H4 (cell line): ENCODE measurements at places on chromosomes 5 and 9. TPM values are rescaled to one million over a fixed set of nuclear protein-coding genes. Genes with fewer than 3 reads are reported as not detected.

DNA sequence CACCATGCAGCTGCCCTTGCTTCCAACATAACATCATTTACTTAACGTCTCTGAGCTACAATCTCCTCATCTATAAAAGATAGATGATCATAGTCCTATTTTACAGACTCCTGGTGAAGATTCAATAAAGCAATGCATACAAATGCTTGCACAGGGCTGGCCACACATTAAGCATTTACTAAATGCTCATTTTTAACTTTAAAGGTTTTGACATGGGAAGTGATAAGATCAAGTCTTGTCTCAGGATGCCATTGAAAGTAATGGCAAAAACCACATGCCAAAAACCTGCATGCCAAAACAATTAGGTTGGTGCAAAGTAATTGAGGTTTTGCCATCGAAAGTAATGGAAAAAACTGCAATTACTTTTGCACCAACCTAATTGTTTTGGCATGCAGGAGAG lies 181.2 kb upstream of the ADRA1B start:
- DNase-seq, result no peak

DNA sequence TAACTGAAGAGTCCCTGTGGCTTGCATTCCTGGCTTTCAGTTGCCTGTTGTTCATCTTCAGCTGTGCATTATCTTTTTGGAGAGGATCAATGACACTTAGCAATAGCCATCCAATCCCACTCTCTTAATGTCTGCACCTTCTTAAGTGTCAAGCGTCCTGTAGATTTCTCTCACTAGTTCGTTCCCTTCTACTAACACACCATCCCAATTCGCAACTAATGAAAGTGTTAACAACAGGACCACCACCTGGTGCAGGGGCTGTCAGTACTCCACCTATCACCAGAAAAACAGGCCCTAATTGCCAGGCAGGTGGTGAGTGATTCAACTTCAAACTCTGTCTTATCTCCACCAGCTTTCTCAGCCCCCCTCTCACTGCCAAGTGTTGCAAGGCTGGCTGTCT lies 169.4 kb upstream of the EFNA5 start:
- DNase-seq, result no peak

GRCh38 chr5:133459474-133460160 lies 152.7 kb downstream of the FSTL4 start:
- DNase-seq, result no peak

GRCh38 chr9:36193023-36193422 lies 2.3 kb downstream of the CLTA start:
- no peak for DNase-seq

GRCh38 chr5:153365547-153365946 lies 124.9 kb upstream of the GRIA1 start:
- DNase-seq, result no peak

GRCh38 chr5:138700581-138701362 lies 52.5 kb upstream of the CTNNA1 start:
- DNase-seq, result no peak

Gene FAM78A
- total RNA-seq, result 0.29 and 0.87 TPM in 2 replicates

Gene FAM221B
- total RNA-seq, result not detected in 2 replicates

Gene TAS2R1
- total RNA-seq, result not detected in 2 replicates

Gene TESK1
- 5.4 and 8.0 TPM in 2 replicates for total RNA-seq
